ENCODE measurements at places on chromosomes 3 and 15. TPM values are rescaled to one million over a fixed set of nuclear protein-coding genes. Genes with fewer than 3 reads are reported as not detected.

DNA sequence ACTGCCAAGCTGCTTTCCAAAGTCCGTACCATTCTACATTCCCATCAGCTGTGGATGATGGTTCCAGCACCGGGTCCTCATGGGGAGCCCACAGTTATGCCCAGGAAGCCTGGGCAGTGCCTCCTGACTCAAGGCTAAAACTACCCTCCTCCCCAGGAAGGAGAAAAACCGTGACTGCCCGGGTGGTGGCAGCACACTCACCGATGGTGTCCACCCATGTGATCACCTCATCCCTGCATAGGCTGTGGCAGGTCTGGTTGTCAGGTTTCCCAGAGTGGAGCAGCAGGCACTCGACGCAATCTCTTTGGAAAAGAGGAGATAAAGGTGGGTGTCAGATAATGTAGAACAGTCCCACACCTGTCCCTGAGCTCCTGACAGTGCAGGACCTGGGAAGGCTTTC is 38.6 kb downstream of the UMPS start:
- no peak for DNase-seq

DNA sequence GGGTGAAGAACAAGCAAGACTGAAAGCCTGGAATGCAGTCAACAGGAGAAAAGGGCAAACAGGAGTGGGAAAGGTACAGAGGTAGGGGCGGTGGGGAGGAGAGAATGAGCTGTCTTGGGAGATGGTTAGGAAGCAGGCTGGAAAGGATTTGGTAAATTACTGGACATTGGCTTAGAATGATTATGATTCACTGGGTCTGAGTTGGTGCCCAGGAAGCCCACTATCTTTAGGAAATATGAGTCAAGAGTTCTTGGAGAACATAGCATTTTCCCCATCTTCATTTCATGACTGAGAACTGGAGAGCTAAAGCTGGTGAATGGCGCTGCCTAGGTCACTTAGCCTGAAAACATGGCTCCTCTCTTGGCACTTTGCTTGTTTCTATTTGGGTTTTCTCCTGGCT is 74.7 kb upstream of the C3orf80 start:
- DNase-seq: peak; percentile 65

- no peak for DNase-seq
These were observed at the start of gene MGLL for GRCh38 chr3:127822041-127822681. Gene MGLL, minus strand, starts transcription at chr3:127822515. Its CDS starts 197 bp downstream, at chr3:127822318.

- peak; percentile 31 for DNase-seq
These were observed 280.8 kb upstream of the UBE2E2 start for GRCh38 chr3:22922317-22922716.

DNA sequence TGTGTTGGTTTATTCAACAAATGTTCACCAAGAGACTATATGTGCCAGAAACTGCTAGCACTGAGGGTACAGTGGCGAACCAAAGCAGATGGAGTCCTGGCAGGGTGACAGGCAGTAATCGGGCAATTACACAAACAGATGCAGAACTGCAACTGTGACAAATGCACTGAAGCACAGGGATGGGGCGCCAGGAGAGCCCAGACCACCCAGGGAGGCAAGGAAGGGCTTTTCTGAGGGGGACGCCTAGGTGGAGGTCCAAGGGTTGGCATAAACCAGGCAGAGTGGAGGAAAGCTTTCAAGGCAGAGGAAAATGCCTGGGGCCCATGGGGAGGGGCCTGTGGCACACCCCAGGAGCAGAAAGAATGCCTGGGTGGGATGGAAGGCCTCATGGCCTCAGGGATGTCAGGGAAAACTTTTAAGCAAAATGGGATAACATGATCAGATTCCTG is 5.5 kb downstream of the DIS3L start:
- DNase-seq: no peak

Gene C3orf85
- not detected for total RNA-seq

- DNase-seq: peak; percentile 43
These were observed 793 bp downstream of the SLC30A4 start for GRCh38 chr15:45521596-45522327.

- no peak for DNase-seq
These were observed 330.7 kb upstream of the LRRC3B start for GRCh38 chr3:26291840-26292239.

Gene ZNF80
- total RNA-seq: not detected

- DNase-seq: peak; percentile 43
These were observed 245.0 kb upstream of the ADAMTS9 start for GRCh38 chr3:64932666-64933342.

- no peak for DNase-seq
These were observed 21.4 kb upstream of the MCF2L2 start for GRCh38 chr3:183449791-183450190.

DNA sequence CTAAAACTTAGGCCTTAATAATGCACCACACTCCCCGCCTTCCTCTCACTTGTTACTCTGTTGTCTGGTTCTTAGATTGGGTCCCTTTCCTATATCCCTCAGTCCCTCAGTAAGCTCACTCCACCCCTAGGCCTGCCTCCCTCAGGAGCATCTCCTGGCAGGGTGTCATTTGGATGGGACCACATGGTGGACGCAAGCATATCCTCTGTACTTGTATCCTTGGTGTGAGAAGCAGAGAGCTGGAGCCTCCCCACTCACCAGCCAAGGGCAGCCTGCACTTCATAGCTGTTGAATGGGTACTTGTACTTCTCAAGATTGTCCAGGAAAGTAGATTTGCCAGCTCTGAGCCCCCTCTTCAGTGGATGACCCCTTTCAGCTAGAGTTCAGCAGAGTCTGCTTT is 11.6 kb downstream of the SEC61A1 start:
- no peak for DNase-seq

DNA sequence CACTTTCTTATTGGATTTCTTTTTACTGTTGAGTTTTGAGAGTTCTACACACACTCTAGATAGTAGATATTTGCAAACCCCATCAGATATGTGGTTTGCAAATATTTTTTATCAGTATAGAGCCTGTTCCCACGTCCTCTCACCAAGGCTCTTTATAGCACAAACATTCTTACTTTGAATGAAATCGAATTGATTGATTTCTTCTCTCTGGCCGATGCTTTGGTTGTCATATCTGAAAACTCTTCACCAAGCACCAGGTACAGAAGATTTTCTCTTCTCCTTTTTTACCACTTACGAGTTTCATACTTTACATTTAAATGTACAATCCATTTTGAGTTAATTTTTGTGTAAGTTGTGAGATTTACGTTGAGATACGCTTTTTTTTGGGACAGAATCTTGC is 163.4 kb downstream of the PTPRG start:
- no peak for DNase-seq

- DNase-seq: no peak
These were observed 78.7 kb downstream of the CRYGS start for GRCh38 chr3:186465508-186465907.

GRCh38 chr15:43232289-43232874 is 11.6 kb upstream of the EPB42 start:
- DNase-seq: no peak

GRCh38 chr3:77186728-77187127 is 146.8 kb downstream of the ROBO2 start:
- peak; percentile 43 for DNase-seq

- DNase-seq: no peak
These were observed 679 bp downstream of the RPL35A start for GRCh38 chr3:197950677-197951061.

DNA sequence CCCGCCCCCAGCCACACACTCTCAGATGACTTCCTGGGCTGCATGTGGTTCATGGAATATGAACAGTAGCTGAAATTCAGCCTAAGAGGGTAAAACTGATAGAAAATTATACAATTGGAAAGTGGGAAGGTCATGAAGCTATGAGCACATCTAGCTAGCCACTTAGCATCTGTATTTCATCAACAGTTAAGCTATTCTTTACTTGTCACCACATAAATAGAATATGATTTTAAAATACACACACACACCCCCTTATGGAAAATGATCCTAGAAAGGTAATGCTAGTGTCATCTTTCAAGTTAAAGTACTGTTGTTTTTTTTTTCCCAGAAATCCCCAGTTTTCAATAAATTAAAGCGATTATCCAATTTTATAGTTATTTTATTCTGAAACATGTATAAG is 3.6 kb downstream of the MAP4 start:
- no peak for DNase-seq

- peak; percentile 89 for DNase-seq
These were observed 28.4 kb upstream of the PIK3CB start for GRCh38 chr3:138862924-138863775.

Gene LSM3
- total RNA-seq: 10.4 TPM

Gene SLC2A2
- total RNA-seq: 13.0 TPM

GRCh38 chr3:15512166-15512565 is 9.3 kb downstream of the COLQ start:
- no peak for DNase-seq

Gene LRTM1
- total RNA-seq: not detected

- DNase-seq: no peak
These were observed 5.8 kb upstream of the NRROS start for GRCh38 chr3:196633555-196634151.

DNA sequence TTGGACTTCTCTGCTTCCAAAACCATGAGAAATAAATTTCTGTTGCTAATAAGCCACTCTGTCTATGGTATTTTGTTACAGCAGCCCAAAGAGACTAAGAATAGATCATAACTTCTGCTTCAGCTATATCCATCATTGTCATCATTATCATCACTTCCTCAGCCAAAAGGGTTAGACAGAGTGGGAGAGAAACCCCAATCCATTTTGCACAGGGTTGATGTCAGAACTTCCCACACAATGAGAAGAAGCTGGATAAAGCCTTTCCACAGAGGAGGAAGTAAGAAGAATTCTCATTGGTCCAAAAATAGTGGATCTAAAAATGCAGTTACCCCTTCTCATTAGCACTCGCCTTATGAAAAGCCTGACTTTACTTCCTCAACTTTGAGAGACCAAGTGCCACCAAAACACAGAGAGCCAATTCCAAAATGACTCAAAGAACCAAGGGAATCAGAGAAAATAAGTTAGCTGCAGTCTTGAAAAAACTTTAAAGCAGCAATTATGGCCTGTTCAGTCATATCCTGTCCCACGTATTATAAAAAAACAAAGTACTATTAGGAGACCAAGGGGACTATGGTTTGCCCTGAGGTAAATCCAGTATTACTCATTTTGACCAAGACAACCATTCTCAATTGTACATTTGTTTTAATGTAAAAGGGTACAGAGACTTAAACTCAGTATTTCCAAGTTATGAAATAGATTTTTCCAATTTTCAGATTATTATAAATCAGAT is 80.2 kb downstream of the WNT5A start:
- DNase-seq: peak; percentile 76

- peak; percentile 43 for DNase-seq
These were observed 54.2 kb downstream of the MSL2 start for GRCh38 chr3:136141891-136142290.

- DNase-seq: no peak
These were observed 63.9 kb downstream of the ST8SIA2 start for GRCh38 chr15:92457471-92458041.

Gene MYZAP
- 1.7 TPM for total RNA-seq

DNA sequence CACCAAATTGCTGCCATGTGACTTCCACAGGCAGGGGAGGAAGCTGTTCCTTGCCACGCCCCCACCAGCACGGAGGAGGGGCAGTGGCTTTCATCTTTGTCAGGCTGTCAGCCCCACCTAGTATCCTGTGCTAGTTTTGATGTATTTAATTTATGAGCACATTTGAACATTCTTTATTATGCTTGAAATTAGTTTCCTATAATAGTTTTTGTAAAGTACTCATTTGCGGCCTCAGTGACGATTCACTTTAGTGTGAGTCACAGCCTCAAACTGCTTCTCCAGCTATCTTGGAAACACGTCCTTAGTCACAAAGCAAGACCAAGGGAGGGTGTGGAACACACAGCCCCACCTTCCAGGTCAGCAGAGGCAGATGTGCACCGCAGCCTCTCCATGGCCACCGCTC is 239.9 kb upstream of the ATP10A start:
- peak; percentile 8 for DNase-seq

- no peak for DNase-seq
These were observed 1.6 kb upstream of the SUCNR1 start for GRCh38 chr3:151871639-151872468.

GRCh38 chr3:68088636-68089035 is 434.2 kb upstream of the SUCLG2 start:
- no peak for DNase-seq

Gene MAGI1
- 30.5 TPM for total RNA-seq

DNA sequence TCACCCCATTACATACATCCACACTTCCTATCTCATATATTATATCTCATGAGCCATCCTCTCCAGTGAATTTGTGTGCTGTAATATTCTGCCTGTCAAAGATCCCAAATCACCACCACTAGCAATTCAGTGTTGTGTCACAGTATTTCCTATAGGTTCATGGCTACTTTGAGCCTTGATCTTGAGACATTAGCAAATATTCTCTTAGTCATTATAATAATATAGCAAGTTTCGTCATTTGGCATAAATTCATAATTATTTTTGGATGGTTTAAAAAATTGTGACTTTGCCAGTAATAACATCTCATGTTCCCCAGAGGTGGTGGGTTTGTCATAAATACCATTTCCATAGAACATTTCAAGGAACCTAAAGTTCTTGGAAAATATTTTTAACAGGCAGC is 47.7 kb downstream of the CMSS1 start:
- no peak for DNase-seq

DNA sequence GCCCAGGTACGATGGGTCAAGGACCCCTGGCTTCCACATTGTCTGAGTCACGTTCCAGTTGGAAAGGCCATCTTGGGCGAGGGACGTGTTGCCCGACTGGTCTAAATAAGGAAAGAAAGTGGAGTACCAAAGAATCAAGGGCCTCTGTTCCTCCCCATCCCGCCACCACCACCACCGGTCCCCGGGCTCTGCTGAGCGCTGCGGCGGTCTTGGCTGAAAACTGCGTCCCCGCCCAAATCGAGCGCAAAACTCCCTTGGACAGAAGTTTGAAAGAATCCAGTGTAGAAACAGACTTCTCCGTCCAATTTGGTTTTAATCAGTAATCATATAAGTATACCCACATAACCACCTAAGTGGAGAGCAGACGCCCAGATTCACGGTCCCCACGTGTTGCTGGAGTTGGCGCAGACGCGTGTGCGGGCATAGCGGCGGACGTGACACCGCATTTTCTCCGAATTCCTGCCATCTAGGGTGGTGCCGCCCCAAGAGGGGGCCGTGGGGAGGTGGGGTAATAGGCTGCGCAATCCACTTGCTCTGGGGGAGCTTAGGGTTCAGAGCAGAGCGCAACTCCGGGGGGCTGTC is 243.8 kb upstream of the TOPAZ1 start:
- DNase-seq: no peak

GRCh38 chr3:156445117-156446090 is 109.5 kb downstream of the SSR3 start:
- no peak for DNase-seq

Gene MRAS
- 28.5 TPM for total RNA-seq

Gene AMT
- total RNA-seq: 0.52 TPM

DNA sequence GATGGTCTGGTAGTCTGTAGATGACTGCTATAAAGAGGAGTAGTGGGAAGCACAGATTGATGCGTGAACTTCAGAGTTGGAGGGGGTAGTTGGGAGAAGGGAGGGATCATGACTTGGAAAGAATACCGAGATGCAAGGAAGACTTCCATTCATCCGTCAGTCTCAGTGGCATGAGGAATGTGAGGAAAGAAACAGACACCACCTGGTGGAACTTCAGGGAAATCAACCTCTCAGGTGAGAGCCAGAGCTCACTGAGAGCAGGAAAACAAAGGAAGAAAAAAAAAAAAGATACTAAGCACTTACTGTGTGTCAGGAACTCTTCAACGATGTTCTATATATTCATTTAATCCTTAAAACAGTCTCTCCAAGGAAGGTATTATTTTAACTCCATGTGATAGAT is 172.4 kb downstream of the OXSM start:
- DNase-seq: peak; percentile 15

All from renal cortical epithelial cell (primary cell).